Nephron progenitor cell (in vitro differentiated cells): ENCODE measurements at places on chromosomes 3 and 15.

DNA sequence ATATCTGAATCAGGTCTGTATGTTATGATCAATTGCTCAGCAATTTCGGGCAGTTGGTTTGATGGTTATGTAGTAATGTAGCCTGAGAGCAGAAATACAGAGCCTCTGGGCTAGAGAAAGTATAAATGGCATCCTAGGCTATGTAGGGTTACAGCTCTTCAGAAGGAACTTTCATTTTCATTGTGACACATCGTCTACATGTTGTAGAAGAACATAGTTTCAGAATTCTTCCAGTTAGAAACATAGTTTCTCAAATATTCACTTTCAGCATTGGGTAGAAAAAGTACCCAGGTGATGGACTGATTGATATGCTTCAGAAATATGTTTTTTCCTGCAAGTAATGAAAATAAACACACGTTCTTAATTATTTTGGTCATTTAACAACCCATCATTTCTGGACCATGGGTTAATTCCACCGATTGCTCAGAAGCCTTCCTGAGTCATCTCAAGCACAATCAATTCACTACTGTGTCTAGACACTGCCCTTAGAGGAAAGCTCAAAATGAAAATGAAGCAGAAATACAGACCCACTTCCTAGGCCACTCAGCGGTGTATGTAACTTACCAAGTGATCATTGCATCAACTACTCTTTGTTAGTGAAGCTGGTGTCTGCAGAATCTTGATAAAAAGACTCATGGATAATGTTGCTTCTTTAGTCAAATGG, 88.8 kb upstream of the TSEN2 start:
- no peak for DNase-seq

GRCh38 chr15:38247336-38247735, 5.3 kb upstream of the SPRED1 start:
- DNase-seq: no peak

GRCh38 chr3:31934866-31935265, 46.2 kb downstream of the OSBPL10 start:
- no peak for DNase-seq

- no peak for DNase-seq
Observed at GRCh38 chr3:45950131-45950530, 6.9 kb downstream of the CXCR6 start.

DNA sequence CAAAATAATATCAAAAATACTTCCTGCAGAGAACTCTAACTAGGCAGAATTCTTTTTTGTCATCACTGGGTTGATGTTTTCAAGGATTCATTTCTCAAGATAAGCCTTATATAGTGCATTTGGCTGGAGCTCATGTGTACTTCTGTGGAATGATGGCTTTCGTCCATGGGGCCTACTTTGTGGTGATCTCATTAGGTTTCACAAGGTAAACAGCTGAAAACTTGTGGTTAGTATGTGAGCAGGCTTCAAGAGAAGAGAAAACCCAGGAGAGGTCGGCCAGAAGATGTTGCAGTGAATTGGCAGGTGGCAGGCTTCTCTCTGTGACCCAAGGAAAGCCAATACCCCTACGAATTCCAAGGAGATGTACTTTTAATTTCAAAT, 121.4 kb upstream of the PHLDB2 start:
- DNase-seq: no peak

GRCh38 chr3:21297304-21297703, 453.7 kb downstream of the ZNF385D start:
- no peak for DNase-seq

GRCh38 chr3:142281474-142281873, 56.1 kb upstream of the GK5 start:
- DNase-seq: no peak

- no peak for DNase-seq
Observed at GRCh38 chr3:8506571-8507061, 5.0 kb downstream of the LMCD1 start.

- no peak for DNase-seq
Observed at GRCh38 chr3:65830948-65831732, 207.6 kb downstream of the MAGI1 start.

- DNase-seq: no peak
Observed at GRCh38 chr3:183339461-183340086, 86.5 kb downstream of the B3GNT5 start.

DNA sequence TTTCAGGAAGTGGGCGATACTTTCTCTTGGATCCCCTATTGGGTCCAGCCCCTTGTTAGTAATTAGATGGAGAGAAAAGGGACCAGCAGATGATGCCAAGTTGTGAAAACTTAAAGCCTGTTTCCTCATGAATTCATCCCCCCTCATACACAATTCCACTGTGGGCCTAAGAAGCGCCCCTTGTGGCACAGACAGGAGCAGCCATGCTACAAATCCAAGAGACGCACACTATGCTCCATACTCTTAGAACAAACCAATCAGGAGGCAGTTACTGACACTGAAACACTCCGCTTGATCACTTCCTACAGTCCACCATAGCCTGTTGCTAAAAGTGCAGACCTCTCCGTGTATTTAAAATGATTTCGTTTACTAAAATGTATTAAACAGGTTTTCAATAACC, 111.3 kb upstream of the ARRDC4 start:
- DNase-seq: no peak
